ENCODE measurements at places on chromosomes 6 and 20.

DNA sequence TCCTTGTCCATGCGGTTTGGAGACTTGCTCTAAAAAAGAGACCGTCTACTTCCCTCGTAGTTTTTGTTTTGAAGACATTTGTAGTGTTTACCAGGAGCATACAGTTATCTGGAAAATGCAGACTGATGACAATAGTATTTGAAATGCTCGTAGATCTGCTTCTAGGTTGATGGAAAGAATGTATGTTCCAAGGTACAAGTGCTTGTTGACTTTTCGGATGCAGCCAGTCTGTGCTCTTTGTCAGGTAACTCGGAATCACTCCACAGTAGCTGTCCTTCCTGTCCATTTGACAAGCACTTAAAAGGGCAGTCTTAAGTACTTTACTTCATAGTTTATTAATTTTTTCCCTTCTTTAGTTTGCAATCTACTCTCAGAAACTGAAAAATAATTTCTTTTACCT is 194.8 kb downstream of the ESR1 start:
- DNase-seq = no peak

- no peak for DNase-seq
Observed at GRCh38 chr6:35037664-35038038, 103.5 kb downstream of the TCP11 start.

GRCh38 chr20:53806683-53807401 is 213.2 kb upstream of the ZNF217 start:
- no peak for DNase-seq

DNA sequence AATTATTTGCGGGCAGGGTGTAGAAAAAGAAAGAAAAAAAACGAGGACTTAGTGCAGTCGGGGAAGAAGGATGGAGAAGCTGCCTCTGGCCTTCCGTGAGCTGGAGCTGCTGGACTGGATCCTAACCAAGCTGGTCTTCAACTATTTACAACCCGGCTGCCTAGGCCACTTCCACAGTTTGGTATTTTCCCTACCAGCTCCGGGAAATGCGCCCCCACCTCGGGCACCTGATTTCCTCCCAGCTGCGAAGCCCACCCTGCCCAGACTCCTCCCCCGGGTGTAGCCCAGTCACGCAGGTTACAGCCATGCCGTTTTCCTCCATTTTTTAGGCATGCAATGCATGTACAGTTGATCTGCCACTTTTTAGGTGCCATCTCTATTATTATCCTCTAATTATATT is 21.2 kb downstream of the THEMIS start:
- peak; percentile 31 for DNase-seq

All from stimulated activated CD8-positive, alpha-beta memory T cell treated with anti-CD3 and anti-CD28 coated beads, Interleukin-2, amount 100 ng/mL, for 48 hours (primary cell).